Activated CD4-positive, alpha-beta memory T cell treated with anti-CD3 and anti-CD28 coated beads, Interleukin-2, amount 10 ng/mL, durations not matched to agents 7 days and 5 days (primary cell): ENCODE measurements at places on chromosomes 5 and 9. TPM values are rescaled to one million over a fixed set of nuclear protein-coding genes. Genes with fewer than 3 reads are reported as not detected.

GRCh38 chr5:133754575-133755169, 142.3 kb upstream of the FSTL4 start:
- no peak overlapping the region for H3K4me3 ChIP-seq
- H3K27me3 ChIP-seq: peaks cover 20% of the 10 kb centered on the region
- no peaks in the 10 kb centered on the region for H3K36me3 ChIP-seq
- no peaks in the 10 kb centered on the region for H3K4me1 ChIP-seq

DNA sequence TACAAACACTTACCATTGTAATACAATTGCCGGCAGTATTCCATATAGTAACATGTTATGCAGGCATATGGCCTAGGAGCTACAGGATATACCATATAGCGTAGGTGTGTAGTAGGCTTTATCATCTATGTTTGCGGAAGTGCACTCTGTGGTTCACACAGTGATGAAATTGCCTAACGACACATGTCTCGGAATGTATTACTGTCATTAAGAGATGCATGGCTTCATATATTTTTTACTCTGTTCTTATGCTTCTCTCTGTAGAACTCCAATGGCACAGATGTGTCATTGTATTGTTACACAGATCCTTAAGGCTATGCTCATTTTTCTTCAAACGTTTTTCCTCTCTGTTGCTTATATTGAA, 19.2 kb upstream of the ANKRD18A start:
- no peak for DNase-seq
- H3K36me3 ChIP-seq: no peaks in the 10 kb centered on the region
- no peak overlapping the region for H3K27ac ChIP-seq
- no peak overlapping the region for H3K4me3 ChIP-seq

DNA sequence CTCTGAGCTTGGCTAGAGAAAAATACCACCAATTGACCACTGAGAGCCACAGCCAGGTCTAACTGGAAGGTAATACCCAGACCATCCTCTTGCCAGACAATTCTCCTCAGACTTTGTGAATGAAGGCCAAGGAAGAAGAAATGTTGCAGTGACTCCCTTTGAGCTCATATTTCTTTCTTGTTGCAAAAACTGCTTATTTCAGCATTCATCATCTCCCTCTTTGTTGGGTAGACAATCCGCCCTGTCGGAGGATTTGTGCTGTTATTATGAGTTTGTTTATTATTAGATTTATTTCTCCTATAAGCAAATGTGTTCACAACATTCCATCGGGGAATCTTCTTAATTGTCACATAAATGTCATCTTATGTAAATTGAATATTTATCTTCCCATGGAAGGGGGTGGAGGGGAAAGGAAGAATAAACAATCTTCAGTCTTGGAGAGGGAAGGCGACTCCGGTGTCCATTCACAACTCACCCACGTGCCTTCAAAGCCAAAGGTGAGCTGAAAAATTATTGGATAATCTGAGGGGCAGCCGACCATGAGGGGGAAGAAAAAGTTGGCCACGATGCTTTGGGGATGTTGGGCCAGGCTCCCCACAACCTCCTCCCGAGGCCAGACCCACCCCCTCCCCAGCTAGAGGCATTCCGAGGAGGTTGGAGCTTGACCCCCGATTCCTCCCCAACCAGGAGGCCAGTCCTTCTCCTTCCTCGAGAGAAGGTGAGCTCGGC, 1.8 kb upstream of the JADE2 start:
- peak overlapping the region; percentile 93 for H3K4me3 ChIP-seq
- peaks cover 16% of the 10 kb centered on the region for H3K27me3 ChIP-seq
- H3K36me3 ChIP-seq: no peaks in the 10 kb centered on the region
- peaks cover 17% of the 10 kb centered on the region for H3K4me1 ChIP-seq
- no peak for DNase-seq

- H3K4me3 ChIP-seq: no peak overlapping the region
- H3K27ac ChIP-seq: no peak overlapping the region
- no peaks in the 10 kb centered on the region for H3K4me1 ChIP-seq
- no peaks in the 10 kb centered on the region for H3K36me3 ChIP-seq
- no peaks in the 10 kb centered on the region for H3K27me3 ChIP-seq
Measured at GRCh38 chr5:58025809-58026208, 434.1 kb downstream of the PLK2 start.

Gene RICTOR
- 56.4 TPM for total RNA-seq
